ENCODE measurements at places on chromosomes 6 and 20.

- no peak for DNase-seq
These were observed 30.4 kb downstream of the KCNQ2 start for GRCh38 chr20:63442100-63442493.

DNA sequence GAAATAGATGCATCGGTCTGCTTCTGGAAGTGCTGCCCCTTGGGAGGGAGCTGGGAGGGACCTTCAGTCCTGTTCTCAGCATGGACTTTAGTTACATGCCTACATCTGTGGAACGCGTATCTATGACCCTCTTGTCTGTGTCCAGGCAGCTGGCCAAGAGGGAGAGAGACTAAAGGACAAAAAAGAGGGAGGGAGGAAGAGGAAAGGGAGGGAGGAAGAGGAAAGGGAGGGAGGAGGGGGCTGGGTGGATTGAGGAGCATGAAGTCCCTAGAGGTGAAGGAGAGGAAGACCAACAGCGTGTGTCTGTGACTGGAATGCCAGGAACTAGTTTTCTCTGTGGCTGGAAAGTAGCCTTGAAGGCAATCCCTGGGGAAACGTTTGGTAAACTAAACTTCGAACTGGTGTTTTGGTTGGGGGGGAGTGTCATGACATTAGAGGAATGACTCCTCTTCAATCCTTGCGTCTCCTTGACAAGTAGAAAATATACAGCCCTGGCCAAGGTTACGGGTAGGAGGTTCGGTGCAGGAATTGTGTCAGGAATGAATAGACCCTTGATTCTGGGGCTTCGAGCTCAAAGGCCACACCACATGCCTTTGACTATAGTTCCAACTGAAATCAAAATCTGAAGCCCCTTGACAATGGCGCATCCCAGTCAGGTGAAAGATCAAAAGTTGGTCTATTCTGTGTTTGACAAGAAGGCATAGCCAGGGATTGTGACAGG lies 52.0 kb upstream of the PLEKHG1 start:
- no peak for DNase-seq

GRCh38 chr6:170132011-170132521 lies 158.8 kb downstream of the DLL1 start:
- no peak for DNase-seq

DNA sequence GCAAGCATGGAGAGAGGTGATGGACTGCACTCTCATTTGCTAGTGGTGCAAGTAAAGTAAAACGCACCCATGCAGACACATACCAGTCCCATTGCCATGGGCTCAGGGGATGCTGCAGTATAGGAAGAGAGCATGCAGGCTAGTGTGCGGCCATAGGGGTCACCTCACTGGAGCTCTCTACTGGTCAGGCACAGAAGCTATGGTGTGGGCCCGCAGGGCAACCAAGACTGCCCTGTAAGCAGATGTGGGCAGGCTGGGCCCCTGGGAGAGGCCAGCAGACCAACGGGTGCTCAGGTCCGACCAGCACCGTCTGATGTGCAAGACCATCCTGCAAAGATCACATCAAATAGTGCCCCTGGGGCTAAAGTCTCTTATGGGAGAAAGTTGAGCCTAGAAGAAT lies 290.7 kb downstream of the HTR1B start:
- no peak for DNase-seq

DNA sequence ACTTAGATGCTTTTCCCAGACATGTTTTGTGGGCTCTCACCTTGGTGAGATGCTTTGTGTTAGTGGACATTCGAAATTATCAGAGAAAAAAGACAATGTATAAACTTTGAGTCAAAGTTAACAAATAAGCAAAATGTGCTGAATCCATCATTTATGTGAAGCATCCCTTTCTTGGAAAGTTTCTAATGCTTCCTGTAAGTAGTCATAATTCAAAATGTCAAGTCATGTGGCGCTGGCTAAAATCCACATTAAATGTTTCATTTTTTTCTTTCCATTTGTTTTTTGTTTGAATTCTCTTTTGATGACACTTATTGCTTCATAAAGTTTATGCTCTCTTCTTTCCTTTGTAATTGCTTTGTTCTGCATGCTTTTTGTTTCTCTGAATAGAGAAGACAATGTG lies 107.2 kb upstream of the CENPW start:
- no peak for DNase-seq

- DNase-seq: no peak
These were observed 138.6 kb downstream of the CEBPB start for GRCh38 chr20:50328996-50329898.

- no peak for DNase-seq
These were observed 53.6 kb upstream of the LRRC1 start for GRCh38 chr6:53741034-53741823.

- DNase-seq: no peak
These were observed 117.2 kb downstream of the BACH2 start for GRCh38 chr6:90179190-90180169.

DNA sequence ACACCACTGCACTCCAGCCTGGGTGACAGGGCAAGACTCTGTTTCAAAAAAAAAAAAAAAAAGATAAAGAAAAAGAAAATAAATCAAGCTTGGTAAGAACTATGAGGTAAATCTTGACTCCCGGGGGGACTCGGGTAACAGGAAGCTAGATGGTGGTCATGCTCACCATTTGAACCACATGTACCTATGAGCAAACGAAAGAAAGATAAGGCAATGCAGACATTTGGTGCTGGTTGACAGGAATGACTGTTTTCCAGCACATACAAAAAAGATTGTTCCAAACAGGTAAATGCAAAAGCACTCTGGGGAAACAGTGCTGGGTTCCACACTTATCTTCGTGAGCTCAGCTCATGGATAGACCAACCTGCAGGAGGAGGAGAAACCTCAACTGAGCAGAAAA lies 22.8 kb upstream of the PTPN1 start:
- no peak for DNase-seq

DNA sequence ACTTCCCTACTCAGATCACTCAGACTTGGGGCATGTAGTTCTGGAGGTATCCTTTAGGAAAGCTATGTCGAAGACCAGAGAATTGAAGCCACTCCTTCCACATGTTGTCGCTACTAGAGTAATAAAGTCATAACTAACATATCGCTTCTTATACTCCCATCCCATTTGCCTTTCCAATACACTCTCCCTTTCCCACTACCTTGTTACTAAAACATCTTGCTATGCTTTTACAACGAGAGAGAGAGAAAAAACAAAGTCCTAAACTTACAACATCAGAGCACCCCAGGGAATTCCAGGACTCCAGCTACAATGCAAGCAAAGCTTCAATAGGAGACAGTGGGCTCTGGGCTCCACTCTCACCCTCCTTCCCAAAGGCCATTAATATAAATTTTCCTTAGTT lies 5.1 kb upstream of the LAMP5 start:
- no peak for DNase-seq

- no peak for DNase-seq
These were observed 65.0 kb downstream of the EPM2A start for GRCh38 chr6:145670311-145670710.

DNA sequence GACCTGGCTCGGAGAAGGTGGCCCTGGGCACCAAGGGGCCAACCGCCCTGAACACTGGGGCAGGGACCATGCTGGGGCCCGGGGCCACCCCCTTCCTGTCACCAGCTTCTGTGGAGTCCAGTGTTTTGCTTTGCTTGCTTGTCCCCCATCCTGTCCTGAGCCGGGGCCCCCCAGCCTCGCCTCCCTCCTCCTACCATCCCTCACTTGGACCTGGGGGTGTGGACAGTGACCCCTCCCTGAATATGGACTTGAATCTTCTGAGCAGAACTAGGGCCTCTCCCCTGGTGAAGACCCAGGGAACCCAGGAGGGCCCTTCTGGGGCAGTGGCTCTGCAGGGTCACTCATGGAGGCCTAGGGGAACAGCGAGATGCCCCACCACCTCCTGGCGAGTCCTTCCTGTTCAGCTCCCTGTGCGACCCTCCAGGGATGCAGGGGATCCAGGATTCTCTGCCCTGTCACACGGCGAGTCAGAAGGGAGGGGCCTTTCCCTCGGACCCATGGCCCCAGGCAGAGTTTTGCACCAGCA lies 41.6 kb downstream of the VSTM2L start:
- DNase-seq: no peak

DNA sequence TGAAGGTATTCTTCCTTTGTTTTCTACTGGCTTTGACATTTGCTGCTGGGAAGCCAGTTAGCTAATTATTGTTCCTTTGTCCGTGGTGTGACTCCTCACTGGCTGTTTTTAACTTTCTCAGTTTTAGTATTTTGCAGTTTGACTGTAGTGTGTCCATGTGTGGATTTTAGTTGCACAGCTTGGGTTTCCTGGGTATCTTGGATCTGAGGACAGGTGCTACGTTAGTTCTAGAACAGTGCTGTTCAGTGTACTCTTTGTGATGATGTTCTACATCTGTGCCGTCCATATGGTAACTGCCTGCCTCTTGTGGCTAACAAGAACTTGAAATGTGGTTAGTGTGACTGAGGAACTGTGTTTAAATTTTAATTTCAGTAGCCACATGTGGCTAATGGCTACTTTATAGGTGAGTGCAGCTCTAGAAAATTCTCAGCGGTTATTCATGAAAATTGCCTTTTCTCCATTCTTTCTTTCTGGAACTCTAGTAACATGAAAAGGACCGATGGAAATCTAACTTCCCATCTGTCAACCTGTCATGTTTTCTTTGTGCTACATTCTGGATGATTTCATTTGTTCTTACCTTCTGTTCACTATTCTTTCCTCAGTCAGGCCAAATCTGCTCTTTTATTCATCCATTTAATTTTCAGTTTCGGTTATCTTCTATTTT lies 7.4 kb downstream of the SNX9 start:
- no peak for DNase-seq

DNA sequence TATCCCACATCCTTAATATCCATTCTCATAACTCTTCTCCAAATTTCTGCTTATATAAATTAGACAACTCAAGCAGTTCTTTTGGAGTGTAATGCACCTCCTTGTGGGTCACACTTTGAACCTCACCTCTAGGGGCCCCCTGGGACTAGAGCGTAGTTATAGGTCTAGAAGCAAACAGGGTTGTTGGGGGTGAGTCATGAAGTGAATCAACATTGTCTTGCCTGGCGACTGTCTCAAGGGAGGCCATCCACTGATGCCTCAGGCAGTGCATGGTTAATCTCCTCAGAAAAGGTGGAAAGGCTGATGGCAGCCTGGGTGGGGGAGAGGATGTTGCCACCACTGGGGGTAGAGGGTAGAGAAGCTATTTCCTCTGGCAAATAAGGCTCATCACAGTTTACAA lies 129.1 kb downstream of the TNFRSF21 start:
- DNase-seq: no peak

- DNase-seq: peak; percentile 57
These were observed 5.8 kb upstream of the USP45 start for GRCh38 chr6:99520855-99521632.

DNA sequence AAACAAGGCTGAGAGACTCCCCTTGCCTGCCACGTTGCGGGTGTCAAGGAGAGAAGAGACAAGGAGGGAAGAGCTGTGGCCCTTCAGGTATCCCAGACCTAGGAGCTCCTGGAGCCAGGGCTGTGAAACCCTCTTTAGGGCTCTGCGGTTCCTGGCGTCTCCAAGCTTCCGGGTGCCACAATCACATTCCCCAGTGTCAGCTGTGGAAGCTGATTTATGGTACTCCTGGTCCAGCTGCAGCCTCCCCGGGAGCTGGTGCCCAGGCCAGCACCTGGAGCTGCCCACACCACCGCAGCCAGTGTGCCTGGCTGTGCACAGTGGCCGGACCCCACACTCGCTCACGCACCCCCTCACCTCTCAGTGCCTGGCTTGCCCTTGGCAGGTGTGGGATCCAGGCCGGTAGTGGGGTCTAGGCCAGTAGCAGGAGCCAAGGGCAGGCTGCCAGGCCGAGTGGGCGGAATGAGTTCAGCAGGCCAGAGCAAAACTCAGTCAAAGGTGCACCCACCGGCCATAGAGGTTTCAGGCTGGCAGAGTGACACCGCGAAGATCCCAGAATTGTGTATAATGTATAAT lies 58.9 kb upstream of the L3MBTL3 start:
- no peak for DNase-seq

DNA sequence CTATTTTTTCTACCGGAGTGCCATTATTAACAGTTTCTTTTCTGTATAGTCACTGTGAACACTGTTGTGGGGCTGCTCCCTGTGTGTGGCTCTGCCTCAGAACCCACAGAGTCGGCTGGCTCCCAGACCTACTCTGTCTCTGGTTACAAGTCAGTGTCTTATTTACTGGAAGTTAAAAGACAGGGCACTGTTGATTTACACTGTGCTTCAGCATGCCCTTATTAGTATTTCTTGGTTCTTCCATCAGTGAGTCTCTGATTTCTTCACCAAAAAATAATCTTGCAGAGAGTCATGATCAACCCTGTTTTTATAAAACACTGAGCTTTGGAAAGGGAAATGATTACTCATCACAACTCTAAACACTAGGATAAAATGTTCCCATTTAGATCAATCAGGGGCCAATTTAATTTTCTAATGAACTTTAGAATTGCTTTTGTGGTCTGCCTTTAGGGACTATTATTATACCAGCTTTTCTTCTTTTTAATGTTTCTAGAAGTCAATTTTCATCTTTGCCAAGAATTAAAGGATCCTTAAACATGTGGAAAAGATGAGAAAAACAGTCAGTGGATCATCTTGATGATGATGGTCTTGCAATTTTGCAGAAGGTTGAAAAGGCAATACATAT lies 92.6 kb downstream of the UTRN start:
- no peak for DNase-seq

- peak; percentile 31 for DNase-seq
These were observed 809.4 kb upstream of the CITED2 start for GRCh38 chr6:140183881-140184280.

DNA sequence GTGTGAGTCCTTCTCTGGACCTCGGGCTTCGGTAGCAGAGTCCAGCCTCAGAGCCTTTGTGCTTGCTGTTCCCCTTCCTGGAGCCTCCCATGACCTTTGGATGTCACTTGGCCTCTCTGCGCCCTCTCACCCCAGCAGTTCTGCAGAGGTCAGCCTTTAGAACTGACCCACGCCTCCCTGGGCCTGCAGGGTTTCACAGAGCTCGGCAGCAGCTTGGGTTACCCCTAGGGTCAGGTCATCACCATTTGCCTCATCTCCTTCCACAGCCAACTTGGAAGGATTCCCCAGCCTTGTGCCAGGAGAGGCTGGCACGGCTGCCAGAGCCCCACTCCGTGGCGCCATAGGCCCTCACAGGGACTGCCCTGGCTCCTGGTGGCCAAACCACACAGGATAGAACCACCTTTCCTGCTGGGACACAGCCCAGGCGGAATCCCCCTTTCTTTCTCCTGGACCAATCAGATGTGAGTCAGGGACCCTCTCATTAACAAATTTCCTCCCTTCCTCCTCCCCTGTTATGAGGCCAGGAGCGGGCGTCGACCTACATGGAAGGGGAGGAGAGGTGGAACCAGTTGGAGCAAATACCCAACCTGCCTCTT lies 13.9 kb upstream of the SIRPA start:
- DNase-seq: no peak

GRCh38 chr6:45293306-45293705 lies 34.8 kb upstream of the RUNX2 start:
- DNase-seq: no peak

GRCh38 chr6:151118461-151119123 lies 121.2 kb upstream of the AKAP12 start:
- no peak for DNase-seq

GRCh38 chr6:148465670-148466069 lies 123.0 kb downstream of the SASH1 start:
- no peak for DNase-seq

All from astrocyte of the cerebellum (primary cell).